ENCODE measurements at places on chromosomes 3 and 15.

GRCh38 chr3:160486459-160486869 lies 36.9 kb upstream of the TRIM59 start:
- no peak for DNase-seq

DNA sequence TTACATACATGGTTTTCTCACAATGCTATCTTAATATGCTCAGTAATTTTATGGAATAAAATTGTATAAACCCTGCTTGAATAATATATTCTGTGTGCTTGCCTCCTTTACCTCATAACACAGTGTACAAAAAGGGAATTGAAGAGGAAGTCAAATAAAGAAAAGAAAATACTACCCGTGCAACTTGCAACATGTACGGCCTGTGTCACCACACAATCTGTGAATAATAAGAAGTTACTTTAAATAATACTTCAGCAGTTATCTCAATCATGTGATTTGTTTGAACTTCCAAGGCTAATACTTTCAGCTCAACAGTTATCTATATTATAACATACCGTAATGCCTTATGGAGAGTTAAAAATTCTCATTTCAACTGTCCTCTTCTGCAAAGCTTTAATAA lies 58.1 kb upstream of the SATB1 start:
- no peak for DNase-seq

- DNase-seq, result no peak
Observed at GRCh38 chr3:31240874-31241273, 291.9 kb upstream of the STT3B start.

DNA sequence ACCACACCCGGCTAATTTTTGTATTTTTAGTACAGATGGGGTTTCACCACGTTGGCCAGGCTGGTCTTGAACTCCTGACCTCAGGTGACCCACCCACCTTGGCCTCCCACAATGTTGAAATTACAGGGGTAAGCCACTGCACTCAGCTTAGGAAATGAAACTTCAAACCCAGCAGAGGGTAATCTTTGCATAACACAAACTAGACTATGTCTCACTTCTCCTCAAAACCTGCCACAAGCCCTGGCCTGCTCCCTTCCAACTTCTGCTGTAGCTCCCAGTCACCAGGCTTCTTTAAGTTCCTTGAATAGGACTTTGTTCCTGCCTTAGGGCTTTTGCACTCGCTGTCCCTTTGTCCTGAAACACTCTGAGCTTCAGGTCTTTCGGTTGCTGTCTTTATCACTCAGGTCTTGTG lies 39.2 kb upstream of the SEMA4B start:
- no peak for DNase-seq

DNA sequence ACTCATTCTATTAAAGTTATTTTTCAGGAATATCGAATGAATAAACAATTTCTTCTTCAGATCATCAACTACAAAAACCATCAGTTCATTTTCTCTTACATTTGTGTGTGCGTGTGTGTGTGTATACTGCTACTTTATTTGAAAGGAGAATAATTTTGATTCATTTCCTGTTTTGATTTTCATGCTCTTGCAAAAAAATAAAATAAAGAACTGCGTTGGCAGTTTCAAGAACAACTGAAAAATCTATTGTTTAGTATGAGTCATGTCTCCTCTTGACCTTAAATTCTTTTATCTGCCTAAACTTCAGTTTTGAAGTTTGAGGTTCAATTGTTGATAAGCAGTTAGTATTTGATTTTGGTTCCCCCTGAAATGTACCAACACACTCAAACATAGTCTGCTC lies 540.8 kb downstream of the FGF12 start:
- DNase-seq, result no peak

GRCh38 chr15:76614725-76615124 lies 278.2 kb downstream of the ISL2 start:
- DNase-seq, result no peak

DNA sequence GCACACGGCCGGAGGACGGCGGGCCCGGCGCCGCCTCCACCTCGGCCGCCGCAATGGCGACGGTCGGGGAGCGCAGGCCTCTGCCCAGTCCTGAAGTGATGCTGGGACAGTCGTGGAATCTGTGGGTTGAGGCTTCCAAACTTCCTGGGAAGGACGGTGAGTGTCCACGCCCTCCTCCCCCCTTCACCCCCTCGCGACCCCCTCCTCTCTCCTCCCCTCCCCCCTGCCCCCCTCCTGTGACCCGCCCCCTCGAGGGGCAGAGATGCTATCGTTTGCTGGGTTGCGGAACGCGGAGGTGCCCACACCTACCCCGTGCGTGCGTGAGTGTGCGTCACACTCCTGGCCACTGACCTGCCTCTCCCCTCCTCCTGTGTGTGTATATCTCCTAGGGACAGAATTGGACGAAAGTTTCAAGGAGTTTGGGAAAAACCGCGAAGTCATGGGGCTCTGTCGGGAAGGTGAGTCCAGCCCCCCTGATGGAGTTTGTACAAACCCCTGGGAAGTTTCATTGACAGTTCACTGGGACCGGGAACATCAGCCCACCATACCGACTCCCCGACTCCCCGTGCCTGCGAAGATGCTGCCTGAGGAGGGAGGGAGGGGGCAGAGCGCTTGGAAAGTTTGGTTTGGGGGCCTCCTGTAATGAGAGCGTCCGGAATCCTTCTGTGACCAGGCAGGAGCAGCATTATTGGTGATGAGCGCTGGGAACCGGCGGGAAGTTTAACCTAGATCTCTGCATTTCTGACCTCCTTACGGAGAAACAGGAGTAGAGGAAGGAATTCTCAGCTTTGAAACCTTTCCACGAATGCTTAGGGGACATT lies 795 bp upstream of the SCAANT1 start:
- no peak for DNase-seq

- no peak for DNase-seq
Observed at GRCh38 chr3:177611752-177612334, 414.6 kb upstream of the TBL1XR1 start.

GRCh38 chr3:95752199-95752598 lies 1062.2 kb upstream of the EPHA6 start:
- no peak for DNase-seq

DNA sequence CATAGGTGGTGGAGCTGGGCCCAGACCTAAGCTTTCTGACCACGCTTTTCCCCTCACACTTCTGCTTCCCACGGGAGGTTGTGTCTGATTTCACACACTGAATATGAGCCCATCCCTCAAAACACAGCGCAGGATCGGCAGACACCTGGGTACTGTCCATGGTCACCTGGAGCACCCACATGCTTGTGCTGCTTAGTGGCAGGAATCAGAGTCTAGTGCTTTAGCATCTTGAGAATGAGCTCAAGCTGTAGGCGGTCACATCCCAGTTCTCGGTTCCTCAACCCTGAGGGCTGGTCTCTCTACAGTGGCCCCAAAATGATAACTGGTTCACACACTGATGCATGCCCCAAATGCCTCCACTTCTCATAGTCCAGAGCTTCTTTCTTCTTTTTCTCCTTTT lies 111.0 kb downstream of the SEMA5B start:
- DNase-seq, result no peak

Data from activated T-cell treated with anti-CD3 and anti-CD28 coated beads, Interleukin-2, amount 50 U/mL, for 24 hours (primary cell).